ENCODE measurements at places on chromosomes 6 and 20. TPM values are rescaled to one million over a fixed set of nuclear protein-coding genes. Genes with fewer than 3 reads are reported as not detected.

PRR18 gene
- not detected for polyA plus RNA-seq

RIPPLY2 gene
- polyA plus RNA-seq, result not detected

DNA sequence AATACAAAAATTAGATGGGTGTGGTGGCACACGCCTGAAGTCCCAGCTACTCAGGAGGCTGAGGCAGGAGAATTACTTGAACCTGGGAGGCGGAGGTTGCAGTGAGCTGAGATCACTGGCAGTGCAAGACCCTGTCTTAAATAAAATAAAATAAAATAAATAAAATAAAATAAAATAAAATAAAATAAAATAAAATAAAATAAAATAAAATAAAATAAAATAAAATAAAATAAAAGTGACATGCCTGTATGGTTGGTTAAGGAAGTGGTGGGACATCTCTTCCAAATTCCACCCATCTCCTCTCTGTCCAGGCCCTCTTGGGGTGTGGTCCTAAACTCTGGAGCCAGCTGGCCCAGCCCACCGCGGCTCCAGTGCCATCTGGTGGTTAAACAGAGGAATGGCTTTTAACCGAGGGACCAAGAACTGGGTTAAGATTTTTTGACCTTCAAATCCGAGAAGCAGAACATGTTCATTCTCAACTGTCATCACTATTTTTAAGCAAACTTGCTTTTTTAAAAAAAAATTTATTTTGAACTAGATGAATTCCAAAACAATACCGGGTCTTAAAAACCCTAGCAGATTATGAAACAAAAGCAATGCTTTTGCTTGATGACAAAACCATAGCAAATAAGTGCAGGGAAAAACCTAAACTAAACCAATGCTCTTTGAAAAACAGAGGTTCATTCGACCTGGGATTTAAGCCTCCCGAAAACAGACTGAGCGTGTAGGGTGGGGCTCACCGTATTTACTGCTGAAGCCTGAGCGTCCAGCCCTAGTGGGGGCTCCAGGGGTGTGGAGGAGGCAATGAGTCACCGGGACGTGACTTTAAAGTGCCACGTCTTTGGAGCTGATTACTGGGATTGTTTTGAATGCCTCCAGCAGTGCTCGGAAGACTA is 68.8 kb downstream of the CDC5L start:
- no peak for DNase-seq

GRCh38 chr20:38685853-38686473 is 38.3 kb upstream of the SLC32A1 start:
- DNase-seq, result no peak
